CD4-positive, alpha-beta T cell treated with Interleukin-1 beta for 1 hour (primary cell): ENCODE measurements at places on chromosomes 2 and 18.

GRCh38 chr2:172919732-172920131 lies 155.9 kb upstream of the MAP3K20 start:
- no peak for DNase-seq

GRCh38 chr2:29902356-29902755 lies 19.0 kb downstream of the ALK start:
- no peak for DNase-seq

GRCh38 chr2:75619956-75620740 lies 26.4 kb upstream of the MRPL19 start:
- no peak for DNase-seq

- DNase-seq = no peak
These were observed 249.2 kb upstream of the SLC39A10 start for GRCh38 chr2:195407783-195408182.

DNA sequence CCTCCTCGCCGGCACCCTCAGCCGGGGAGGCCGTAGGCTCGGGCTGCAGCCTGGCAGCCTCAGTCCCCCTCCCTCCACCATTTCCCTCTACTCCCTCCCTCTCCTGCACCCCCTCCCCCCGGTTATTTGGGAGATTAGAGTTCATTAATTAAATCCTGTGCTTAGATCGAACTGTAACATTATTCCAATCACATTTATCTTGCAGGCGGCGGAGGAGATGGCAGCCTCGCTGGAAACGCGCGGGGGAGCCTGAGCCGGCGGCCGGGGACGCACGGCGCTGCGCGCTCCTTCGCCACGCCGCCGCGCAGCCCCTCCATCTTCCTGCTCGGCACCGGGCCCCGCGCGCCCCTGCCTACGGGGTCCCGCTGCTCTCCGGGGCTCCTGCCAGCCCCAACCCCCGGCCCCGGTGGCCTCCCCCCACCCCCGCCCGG lies at the start of gene ST8SIA3:
Gene ST8SIA3 (plus strand): TSS at position 287 of the 431 bp plus-strand sequence. CDS start 290 bp downstream, outside the sequence.
- DNase-seq = no peak

GRCh38 chr18:7158216-7158615 lies 40.6 kb upstream of the LAMA1 start:
- no peak for DNase-seq
